ENCODE measurements at places on chromosomes 13 and 19.

GRCh38 chr19:1471515-1472160 is 7.4 kb downstream of the C19orf25 start:
- DNase-seq: peak; percentile 17

DNA sequence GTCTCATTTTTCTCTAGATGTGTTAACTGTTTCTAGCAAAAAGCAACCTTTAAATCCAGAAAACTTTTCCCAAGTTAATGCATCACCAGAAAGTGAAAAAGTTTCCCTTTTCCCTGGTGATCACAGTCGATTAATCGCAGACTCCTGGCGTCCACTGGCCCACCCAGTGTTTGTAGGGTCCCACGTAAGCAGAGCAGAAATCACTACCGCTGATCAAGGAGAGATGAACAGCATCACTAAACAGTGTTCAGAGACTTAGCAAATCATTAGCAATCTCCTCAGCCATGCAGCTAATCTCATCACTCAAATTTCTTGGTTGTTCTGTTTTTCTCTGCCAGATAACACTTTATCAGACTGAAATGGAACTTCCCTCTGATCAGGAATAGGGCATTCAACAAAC is 184.2 kb downstream of the EFNB2 start:
- DNase-seq: no peak

- DNase-seq: no peak
These were observed 15.1 kb upstream of the GAS6 start for GRCh38 chr13:113879017-113879416.

DNA sequence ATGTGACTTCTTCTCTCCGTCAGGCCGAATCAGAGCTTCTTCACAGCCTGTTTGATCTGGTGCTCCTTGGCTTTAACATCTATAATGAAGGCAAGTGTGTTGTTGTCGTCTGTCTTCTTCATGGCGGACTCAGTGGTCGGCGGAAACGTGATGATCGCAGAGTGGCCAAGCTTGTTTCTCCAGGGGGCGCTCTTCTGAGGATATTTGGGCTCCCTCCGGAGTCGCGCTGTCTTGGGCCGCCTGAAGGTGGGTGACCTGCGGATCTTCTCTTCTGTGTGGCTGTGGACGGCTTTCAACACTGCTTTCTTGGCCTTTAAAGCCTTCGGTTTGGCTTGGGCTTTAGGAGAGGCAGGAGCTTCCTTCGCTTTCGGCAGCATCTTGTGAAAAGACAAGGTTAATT is 9.8 kb downstream of the TPRX1 start:
- DNase-seq: no peak

All from heart right ventricle (tissue), 16 donors.